ENCODE measurements at places on chromosomes 13 and 19. TPM values are rescaled to one million over a fixed set of nuclear protein-coding genes. Genes with fewer than 3 reads are reported as not detected.
A peak's percentile ranks its signal among the peaks of the same experiment; 100 is the strongest.

The PLIN5 gene
- not detected for total RNA-seq

The VMAC gene
- total RNA-seq = 2.4 TPM

DNA sequence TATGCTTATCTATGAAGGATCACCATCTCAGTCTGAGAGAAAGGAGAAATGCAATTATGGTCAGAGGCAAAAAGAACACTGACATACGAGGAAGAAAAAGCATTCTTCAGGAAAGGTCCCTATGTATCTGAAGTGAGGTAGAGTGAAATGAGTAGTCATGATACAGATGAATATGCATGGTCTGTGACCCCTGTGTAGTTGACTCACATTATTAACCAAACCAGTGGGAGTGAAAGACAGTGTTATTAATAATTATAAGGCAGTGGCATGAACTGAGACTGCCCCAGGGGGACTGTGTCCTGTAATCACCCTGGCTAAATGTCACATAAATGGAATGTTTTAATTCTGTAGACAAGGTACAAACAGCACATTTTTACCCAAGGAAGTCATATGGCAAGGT lies 1320.2 kb upstream of the PCDH9 start:
- no peak for DNase-seq

- DNase-seq = no peak
Measured at GRCh38 chr13:95636853-95637252, 7.7 kb downstream of the DZIP1 start.

DNA sequence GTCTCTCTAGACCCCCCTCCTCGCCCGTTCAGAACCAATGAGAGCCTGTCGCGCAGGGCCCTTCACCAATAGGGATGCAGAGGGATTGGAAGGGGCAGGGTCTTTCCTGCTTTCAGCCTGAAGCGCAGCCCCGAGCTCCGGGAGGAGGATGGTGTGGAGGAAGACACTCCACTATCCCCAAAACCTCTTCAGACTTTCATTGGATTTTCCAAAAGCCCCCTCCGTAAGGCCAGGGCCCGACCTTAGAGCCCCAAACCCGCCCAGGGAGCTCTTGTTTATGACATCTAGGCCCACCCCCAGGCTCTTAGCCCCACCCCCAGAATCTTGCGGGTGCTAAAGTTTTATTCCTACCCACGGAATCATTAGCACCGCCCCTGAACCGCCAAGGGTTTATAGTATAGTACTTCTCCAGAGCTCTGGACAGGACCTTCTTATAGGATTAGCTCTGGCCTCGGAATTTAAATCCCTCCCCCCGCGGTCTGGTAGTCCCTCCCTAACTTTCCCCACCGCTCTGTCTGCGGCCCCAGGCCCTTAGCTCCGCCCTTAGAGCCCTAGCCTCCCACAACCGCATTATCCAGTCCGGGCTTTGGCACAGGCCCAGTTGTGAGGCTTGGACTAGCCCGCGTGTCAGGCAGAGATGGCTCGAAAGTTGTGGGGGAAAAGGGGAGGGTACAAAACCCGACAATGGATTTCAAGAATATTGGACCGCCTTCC lies 6.6 kb upstream of the EML2 start:
- DNase-seq = peak; percentile 71
